H9 (cell line): ENCODE measurements at places on chromosomes 16 and 17.

DNA sequence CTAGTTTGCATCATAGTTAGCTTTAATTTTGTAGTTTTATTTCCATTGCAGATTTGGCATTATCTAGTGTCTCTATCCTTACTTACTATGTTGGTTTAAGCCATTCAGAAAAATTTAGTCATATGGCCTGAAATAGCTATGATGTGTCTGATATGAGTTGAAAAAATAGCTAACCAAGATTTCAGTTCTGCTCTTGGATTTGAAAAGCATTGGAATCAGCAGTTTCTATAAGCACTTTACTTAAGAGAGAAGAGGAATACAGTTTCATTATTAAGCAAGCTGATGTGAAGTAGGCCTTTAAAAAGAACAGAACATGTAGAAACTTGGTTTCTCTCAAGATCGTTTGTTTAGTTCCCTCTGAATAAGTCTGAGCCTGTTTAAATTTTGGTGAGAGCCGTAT lies 25.9 kb downstream of the LPCAT2 start:
- DNase-seq, result no peak

DNA sequence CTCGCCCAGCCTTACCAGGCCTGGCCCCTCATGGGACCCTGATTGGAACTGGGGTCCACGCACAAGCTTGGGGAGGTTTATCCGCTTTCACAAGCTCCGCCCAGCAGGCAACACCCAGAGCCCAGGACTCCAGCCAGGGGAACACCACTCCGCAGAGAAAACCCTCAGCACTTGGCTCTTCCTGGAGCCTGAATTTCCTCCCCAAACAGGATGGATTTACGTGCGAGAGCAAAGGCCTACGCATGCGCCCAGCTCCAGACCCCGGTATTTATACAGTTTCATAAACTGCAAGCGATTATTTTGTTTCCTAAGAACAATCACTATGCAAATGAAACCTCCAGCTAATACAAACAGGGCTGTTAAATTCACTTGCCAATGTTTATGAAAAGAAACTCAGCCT lies 22.8 kb downstream of the ZNF423 start:
- no peak for DNase-seq

- peak; percentile 85 for DNase-seq
Observed at GRCh38 chr17:35312790-35313711, 60.4 kb downstream of the SLFN11 start.

- peak; percentile 41 for DNase-seq
Observed at GRCh38 chr17:44767493-44767892, 8.7 kb downstream of the ADAM11 start.

GRCh38 chr17:4772235-4772613 lies 538 bp downstream of the TM4SF5 start:
- no peak for DNase-seq

- peak; percentile 82 for DNase-seq
Observed at GRCh38 chr16:30395155-30395991, at the start of gene ZNF48. ZNF48 (plus strand) TSS chr16:30395420; CDS start chr16:30395795, 375 bp downstream.

DNA sequence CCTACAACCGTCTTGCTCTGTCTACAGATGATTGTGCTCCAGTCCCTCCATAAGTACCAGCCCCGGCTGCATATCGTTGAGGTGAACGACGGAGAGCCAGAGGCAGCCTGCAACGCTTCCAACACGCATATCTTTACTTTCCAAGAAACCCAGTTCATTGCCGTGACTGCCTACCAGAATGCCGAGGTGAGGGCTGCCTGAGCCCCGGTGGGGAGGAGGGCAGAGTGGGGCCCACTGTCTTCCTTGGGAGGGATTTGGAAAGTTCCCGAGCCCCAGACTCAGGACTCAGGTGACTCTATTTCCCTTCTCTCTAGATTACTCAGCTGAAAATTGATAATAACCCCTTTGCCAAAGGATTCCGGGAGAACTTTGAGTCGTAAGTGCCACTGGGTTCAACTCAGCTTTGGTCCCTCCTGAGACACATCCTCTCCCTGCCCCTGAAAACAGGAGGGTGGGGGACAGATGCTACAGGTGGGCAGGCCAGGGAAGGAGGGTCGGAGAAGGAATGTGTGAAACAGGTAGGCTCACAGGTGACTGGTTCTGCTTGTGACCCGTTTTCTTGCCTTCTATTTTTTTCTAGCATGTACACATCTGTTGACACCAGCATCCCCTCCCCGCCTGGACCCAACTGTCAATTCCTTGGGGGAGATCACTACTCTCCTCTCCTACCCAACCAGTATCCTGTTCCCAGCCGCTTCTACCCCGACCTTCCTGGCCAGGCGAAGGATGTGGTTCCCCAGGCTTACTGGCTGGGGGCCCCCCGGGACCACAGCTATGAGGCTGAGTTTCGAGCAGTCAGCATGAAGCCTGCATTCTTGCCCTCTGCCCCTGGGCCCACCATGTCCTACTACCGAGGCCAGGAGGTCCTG lies 11.4 kb downstream of the TBX21 start:
- DNase-seq, result no peak

DNA sequence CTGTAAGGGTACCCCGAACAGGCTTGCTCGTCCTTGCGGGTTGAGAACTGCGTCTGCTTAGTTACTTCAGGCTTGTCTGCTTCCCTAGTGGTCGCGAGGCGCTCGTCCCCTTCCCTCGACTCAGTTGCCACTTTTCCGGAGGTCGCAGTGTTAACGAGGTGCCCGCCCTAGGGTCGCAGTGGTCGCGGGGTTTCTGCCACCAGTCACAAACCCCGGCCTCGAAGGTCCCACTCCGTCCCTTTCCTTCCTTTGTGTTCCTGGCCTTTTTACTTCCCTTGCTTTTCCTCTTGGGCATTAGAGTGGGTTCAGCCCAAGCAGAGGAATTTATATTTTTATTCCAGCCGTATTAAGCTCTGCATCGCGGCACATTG lies 299 bp downstream of the NUP85 start:
- DNase-seq, result no peak

GRCh38 chr17:19874256-19874655 lies 6.5 kb upstream of the ULK2 start:
- DNase-seq, result no peak

- DNase-seq, result no peak
Observed at GRCh38 chr17:48022901-48023300, 14.7 kb downstream of the COPZ2 start.

- DNase-seq, result peak; percentile 80
Observed at GRCh38 chr16:31138621-31139578, 3.4 kb upstream of the PRSS8 start.

DNA sequence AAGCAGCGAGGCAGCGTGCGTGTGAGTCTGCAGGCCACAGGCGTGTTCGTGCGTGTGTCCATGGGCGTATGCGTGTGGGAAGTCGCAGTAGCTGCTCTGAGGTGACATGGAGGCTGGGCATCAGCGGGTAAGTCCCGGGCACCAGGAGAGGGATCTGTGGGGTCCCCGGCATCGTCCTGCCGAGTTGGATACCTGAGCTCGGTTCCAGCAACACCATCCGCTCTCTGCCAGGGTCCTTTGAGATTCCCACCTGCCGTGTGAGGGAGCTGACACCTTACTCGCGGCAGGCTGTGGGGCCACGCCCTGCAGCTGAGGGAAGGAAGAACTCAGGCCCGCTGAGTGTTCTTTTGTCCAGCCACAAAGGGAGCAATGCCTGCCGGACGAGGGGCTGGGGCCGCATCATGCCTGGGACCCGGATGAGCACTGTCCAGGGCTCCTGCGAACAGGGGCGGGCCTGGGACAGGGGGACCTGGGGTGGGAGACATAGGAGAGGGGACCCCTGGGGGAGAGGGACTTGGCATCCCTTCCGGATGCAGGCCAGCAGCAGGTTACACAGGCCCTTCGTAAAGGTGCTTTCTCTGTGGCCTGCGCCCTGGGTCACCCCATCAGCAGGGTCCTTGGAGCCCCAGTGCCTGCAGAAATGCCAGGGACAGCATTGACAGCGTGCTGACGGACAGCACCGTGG lies 5.0 kb upstream of the SNAI3 start:
- DNase-seq, result no peak

DNA sequence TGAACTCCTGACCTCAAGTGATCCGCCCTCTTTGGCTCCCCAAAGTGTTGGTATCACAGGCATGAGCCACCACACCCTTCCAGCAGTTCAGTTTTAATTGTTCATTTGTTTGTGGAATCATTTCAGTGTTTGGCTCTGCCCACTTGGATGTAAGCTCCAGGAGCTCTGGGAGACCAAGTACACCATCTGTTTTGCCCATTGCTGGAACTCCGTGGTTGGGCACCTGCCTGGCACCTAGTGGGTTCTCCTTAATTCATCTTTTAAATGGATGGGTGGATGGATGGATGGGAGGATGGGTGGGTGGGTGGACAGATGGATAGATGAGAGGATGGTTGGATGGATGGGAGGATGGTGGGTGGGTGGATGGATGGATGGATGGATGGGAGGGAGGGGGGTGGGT lies 953 bp upstream of the NECAB2 start:
- no peak for DNase-seq
